ENCODE measurements at places on chromosomes 12 and 14.

- DNase-seq: no peak
Measured at GRCh38 chr14:103404032-103404918, 19.1 kb downstream of the MARK3 start.

- DNase-seq: peak; percentile 89
Measured at GRCh38 chr12:46214668-46215436, 54.0 kb downstream of the SLC38A1 start.

- no peak for DNase-seq
Measured at GRCh38 chr12:120847392-120847791, 56.8 kb downstream of the SPPL3 start.

- no peak for DNase-seq
Measured at GRCh38 chr12:53725824-53726223, 1.4 kb downstream of the CALCOCO1 start.

- DNase-seq: no peak
Measured at GRCh38 chr14:80522411-80522810, 311.1 kb upstream of the DIO2 start.

DNA sequence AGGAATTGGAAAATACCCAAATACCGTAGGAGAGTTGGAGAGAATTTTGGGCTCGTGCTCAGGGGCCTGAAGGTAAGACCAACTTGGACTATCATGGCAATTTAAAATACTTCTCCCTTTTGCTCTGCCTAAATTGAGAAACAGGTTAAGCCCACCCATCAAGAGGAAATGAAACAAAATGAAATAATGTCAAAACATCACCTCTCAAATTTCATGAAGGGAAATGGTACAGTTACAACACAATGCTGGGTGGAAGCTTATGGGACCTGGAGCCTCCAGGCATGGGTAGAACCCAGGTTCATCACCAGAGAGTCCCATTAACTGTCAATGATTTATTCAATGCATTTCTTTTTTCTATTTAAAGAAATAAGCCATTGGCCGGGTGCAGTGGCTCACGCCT, 33.7 kb downstream of the FOS start:
- no peak for DNase-seq

DNA sequence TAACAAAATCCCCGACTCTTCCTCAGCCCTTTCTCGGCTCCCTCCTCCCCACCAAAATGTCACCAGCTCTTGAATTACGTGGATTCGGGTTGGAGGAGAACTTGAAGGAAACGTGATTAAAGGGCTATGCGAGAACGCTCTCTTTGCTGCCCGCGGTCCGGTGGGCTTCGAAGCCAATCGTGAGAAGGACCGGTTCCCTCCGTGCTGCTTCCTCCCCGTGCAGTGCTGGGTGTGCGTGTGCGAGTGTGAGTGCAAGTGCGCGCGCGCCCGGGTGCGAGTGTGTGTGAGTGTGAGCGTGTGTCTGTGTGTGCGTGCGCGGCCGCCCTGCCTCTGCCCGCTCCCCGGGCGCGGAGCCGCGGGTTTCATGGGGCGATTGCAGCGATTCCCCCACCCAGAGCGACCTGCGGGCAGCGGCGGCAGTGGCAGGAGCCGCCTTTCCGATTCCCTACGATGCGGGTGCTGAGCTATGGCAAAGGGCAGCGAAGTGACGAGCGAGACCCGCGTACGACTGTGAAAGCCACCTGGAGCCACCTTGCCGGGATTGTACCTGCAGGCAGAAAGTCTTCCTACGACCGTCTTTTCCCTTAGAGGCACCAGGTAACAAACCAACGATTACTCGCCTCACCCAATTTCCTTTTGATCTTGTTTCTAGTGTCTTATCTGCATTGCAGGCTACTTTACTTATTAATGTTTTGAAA, 1.4 kb downstream of the LRFN5 start:
- no peak for DNase-seq

GRCh38 chr12:34356233-34356987, 334.1 kb downstream of the ALG10 start:
- DNase-seq: no peak

- no peak for DNase-seq
Measured at GRCh38 chr14:34275078-34275477, 187.0 kb downstream of the SPTSSA start.

- DNase-seq: no peak
Measured at GRCh38 chr14:75990297-75990696, 4.7 kb downstream of the IFT43 start.

GRCh38 chr14:50544911-50545310, 12.5 kb upstream of the MAP4K5 start:
- DNase-seq: no peak

- no peak for DNase-seq
Measured at GRCh38 chr12:39959031-39959430, 146.8 kb downstream of the SLC2A13 start.

Data from CD4-positive, alpha-beta T cell treated with Interleukin-10 for 1 hour (primary cell).